ENCODE measurements at places on chromosomes 7 and 10. TPM values are rescaled to one million over a fixed set of nuclear protein-coding genes. Genes with fewer than 3 reads are reported as not detected.

The CYP2C8 gene
- total RNA-seq = not detected

The EVX1 gene
- total RNA-seq = 0.18 TPM

The PSD gene
- 0.27 TPM for total RNA-seq

The VAX1 gene
- total RNA-seq = 1.2 TPM

The BLNK gene
- not detected for total RNA-seq

The ADAM22 gene
- total RNA-seq = 0.24 TPM

The PLXDC2 gene
- 0.03 TPM for total RNA-seq

The KMT2E gene
- 14.3 TPM for total RNA-seq

The ENO4 gene
- 0.35 TPM for total RNA-seq

The OR2A5 gene
- not detected for total RNA-seq

The FGFBP3 gene
- total RNA-seq = 2.6 TPM

The GBX1 gene
- total RNA-seq = not detected
